ENCODE measurements at places on chromosomes 3 and 15.

GRCh38 chr3:147773116-147773630 is 364.0 kb downstream of the ZIC1 start:
- no peak for DNase-seq

- no peak for DNase-seq
These were observed at the start of gene SHC4 for GRCh38 chr15:48963524-48964113. TSS of gene SHC4 (minus strand) at chr15:48963919. CDS start at chr15:48963015, 904 bp downstream.

GRCh38 chr3:25080461-25080860 is 347.6 kb upstream of the RARB start:
- DNase-seq: no peak

GRCh38 chr3:31468433-31468832 is 64.3 kb upstream of the STT3B start:
- DNase-seq: no peak

DNA sequence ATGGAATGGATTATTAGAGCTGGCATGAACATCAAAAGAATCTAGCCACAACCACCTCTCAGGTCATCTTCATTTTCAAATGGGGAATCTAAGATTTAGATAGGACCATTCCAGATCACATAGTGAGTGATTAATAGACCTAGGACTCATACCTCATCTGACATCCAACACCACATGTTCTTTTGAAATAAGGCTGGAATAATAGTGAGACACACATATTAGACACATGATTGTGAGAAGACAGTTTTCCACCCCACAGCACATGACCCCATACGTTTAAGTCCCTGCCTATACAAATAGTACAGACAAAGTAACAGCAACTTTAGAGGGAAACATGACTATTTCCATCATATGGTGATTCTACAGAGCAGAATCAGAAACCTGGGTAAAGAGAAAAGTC is 344.7 kb upstream of the TPRG1 start:
- no peak for DNase-seq

GRCh38 chr15:95948411-95948810 is 382.1 kb upstream of the NR2F2 start:
- peak; percentile 64 for DNase-seq

- DNase-seq: no peak
These were observed at the start of gene PRICKLE2 for GRCh38 chr3:64224826-64225610. TSS of gene PRICKLE2 (minus strand) at chr3:64225466. CDS start at chr3:64198927, 26,539 bp downstream.

DNA sequence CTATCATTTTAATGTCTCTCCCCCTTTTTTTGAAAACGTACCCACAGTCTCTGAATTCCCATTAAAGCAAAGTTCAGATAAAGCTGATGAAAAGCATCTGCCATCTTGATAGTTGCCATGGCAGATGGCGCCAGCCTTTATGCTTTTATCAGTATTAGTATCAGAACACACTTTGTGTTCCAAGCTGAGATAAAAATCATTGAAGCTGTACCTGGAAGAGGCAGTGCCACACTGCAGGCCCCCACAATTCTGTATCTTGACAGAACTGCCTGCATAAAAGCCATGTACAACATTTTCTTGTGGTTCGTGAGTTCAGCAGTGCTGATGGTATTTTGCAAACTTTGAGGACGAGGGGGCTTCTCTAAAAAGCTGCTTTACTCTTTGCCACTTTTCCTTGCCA is 311.7 kb downstream of the SATB1 start:
- no peak for DNase-seq

- DNase-seq: no peak
These were observed 65.0 kb downstream of the WWTR1 start for GRCh38 chr3:149592758-149593240.
